ENCODE measurements at places on chromosomes 1 and 21.

GRCh38 chr1:11735531-11735853, 444 bp upstream of the AGTRAP start:
- DNase-seq = no peak

GRCh38 chr1:228989992-228990827, 254.9 kb downstream of the RHOU start:
- peak; percentile 77 for DNase-seq

DNA sequence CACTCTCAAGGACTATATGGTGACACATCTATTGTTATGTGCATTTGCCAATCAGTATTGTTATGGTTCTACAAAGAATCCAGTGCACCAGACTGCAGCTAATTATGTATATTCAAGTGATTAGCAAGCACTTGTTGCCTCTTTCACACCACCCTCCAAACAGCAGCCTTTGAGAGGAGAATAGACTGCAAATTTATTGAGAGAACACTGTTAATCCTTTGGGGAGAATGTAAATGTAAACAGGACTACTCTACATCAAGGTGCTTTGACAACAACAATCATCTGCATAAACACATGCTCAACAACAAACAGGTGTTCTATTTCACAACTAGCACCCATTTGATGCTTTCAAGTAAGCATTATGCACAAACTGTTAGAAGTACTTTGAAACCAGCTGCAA, 117.4 kb downstream of the AKT3 start:
- peak; percentile 85 for DNase-seq

DNA sequence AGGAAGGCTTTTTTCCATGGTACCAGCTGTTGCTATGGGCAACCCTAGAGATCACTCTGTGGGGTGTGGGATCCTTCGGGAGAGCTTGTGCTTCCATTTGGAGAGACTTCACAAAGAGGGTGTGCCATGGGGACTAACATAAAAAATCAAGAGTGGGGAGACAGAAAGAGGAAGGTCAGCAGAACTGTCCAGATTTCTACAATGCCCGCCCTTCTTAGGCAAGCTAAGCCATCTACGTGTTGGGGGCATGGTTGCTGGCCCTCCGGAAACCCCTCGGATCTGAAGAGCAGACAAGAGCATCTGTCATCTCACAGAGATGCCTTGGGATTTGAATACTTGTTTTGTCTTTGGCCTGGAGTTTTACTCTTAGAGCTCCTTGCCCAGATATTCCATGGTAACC, 83.9 kb upstream of the ZNF648 start:
- DNase-seq = no peak

DNA sequence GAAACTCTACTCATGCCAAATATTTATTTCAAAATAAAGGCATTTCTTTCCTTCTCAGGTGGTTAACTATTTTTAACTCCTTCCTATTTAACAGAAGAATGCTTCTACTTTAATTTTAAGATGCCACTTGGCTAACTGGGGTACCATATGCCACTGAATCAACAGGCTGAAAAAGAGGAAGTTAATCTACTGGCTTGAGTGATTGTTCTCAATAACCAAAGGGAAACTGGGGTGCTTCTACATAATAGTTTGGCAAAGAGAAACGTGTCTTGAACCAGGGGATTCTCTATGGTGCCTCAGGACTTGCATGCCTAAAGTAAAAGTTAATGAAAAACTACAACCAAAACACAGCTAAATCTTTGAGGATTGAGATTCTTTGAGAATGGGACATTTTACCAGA, 142.6 kb downstream of the DENND1B start:
- DNase-seq = no peak

DNA sequence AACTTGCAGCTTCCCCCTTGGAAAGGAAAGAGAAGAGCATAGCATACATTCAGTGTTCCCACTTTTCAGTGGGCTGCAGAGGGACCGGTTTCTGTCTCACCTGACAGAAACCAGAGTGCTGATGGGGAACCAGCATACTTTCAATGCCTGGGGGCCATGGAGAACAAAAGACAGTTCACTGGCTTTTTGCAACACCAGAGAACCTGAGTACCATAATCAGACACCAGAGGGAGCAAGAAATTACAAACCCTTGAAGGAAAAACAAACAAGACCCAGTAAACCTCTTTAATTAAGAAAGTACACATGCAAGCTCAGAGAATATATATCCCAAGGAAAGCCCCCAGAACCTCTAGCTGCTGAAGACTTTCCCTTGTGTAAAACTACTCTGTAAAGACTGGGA, 51.1 kb downstream of the CSMD2 start:
- DNase-seq = peak; percentile 46

GRCh38 chr1:242245255-242245654, 246.4 kb upstream of the MAP1LC3C start:
- no peak for DNase-seq

DNA sequence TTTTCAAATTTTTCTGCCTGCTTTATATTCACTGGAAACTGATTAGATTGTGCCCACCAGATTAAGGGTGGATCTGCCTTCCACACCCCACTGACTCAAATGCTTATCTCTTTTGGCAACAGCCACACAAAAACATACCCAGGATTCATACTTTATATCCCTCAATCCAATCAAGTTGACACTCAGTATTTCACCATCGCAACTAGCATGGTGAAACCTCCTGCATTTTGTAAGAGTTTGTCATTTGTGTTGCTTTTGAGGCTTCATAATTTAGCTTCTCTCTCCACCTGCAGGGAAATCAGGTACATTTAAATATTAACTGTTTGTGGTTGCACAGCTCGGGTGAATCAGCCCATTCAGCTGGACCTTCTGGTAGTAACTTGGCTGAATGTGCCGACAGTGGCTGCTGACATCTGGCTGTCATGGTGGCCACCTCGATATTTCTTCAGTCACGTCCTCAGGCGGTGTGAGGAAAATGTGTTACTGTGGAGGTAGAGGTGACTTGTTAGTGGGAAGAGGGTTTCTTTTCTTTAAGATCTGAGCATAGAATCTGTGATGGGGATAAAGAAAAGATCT, 224.0 kb downstream of the PTBP2 start:
- DNase-seq = no peak

DNA sequence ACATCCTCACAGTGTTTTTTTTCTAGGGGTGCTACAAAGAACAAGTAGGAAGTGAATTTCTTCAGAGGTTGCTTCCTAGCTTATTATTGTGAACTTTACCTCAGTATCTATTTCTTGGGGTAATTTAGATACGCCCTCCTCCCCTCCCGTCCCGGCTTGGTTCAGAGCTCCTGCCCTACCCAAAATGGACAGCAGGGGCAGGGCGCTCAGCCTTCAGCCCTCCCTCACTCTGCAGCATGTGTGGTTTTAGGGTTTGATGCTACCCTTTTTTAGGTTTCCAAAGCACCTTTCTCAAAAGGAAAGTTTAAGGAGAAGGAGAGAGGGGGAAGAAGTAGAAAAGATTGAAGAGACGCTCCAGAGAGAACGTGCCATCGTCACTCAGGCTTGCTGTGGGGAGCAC, 16.9 kb upstream of the POGK start:
- no peak for DNase-seq

- DNase-seq = peak; percentile 44
These were observed 19.9 kb downstream of the TLR5 start for GRCh38 chr1:223123011-223123610.

DNA sequence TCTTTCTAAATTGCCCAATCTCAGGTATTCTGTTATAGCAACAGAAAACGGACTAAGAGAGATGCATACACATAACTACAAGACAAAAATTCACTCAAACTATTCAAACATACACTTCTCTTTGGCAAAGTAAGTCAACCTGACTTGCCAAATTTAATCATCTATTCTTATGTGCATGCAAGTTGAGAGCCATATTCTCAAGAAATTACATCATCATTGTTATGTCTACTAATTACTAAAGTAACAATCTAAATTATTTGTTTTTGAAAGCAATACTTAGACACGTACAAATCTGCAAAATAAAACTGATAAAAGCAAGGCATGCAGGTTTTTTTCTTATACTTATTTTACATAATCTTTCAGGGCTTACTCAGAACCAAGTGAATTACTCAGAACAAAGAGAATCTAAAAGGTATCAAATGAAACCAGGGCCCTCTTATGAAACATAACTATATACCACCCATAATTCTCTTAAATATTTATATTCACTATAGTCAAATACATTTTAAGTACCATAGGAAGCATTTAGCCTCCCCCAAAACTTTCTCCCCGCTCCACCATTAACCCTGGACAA, 62.3 kb downstream of the HLCS start:
- DNase-seq = no peak

- peak; percentile 40 for DNase-seq
These were observed 258.9 kb downstream of the SETD4 start for GRCh38 chr21:35801391-35801790.

DNA sequence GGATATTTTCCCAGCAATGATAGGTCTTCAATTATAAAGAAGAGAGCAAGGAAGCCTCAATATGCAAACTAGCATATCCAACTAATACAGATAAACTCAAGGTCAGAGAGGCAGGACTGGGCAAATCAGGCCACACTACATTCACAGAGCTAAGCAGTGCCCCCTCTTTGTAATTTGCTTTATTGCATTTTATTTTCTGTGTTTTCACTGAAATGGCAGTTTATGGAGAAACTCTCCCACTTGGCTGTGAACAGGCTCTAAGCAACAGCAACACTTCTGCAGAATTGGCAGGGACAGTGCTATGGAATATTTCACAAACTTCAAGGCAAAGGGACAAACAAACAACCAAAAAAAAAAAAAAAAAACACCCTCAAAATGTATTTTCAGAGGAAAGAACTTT, 93.4 kb upstream of the SOD1 start:
- no peak for DNase-seq

- no peak for DNase-seq
These were observed 95.0 kb downstream of the BEND5 start for GRCh38 chr1:48681476-48682305.

GRCh38 chr1:151989211-151989862, 4.3 kb downstream of the S100A10 start:
- no peak for DNase-seq

GRCh38 chr21:28308516-28308915, 684.2 kb downstream of the LTN1 start:
- DNase-seq = no peak

Data from NCI-H1105 treated with DMSO at 0.1 percent for 48 hours (cell line).